ENCODE measurements at places on chromosomes 16 and 17.

- DNase-seq, result no peak
These were observed 12.7 kb downstream of the FCSK start for GRCh38 chr16:70467113-70467512.

- DNase-seq, result no peak
These were observed 271.6 kb downstream of the ABCC12 start for GRCh38 chr16:47884116-47884725.

- DNase-seq, result no peak
These were observed 292.0 kb upstream of the TOM1L1 start for GRCh38 chr17:54608634-54609155.

- no peak for DNase-seq
These were observed 87.9 kb downstream of the TMEM114 start for GRCh38 chr16:8502446-8502845.

GRCh38 chr16:79714440-79714839 lies 113.9 kb upstream of the MAF start:
- no peak for DNase-seq

DNA sequence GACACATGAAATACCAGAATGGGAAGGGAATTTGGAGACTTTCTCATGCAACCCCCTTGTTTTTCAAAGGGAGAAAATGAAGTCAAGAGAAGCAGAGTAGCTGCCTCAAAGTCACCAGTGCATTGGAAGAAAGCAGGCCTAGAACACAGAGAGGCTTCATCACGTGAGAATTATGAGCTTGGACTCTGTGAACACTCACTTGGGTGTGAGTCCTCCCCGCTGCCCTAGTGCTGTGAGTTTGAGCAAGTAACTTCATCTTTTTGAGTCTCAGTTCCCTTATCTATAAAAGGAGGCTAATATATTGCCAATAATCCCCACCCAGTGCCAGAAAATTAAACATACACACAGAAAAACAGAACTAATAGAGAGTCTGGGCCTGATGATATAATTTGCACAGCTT lies 315.8 kb downstream of the XYLT1 start:
- no peak for DNase-seq

- DNase-seq, result no peak
These were observed 20.6 kb downstream of the ZNF423 start for GRCh38 chr16:49835161-49835777.

DNA sequence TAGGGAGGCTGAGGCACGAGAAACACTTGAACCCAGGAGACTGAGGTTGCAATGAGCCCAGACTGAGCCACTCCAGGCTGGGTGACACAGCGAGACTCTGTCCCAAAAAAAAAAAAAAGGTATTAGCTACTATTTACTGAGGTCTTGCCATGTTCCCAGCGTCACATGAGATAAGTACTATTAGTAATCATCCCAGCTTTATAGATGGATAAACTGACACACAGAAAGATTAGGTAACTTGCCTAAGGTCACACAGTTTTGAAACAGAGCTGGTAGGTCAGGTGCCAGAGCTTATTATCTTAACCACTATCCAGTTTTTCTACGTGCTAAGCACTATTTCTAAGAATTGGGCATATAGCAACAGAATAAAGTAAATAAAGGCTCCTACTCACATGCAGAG lies 51.6 kb downstream of the TEX14 start:
- DNase-seq, result no peak

- no peak for DNase-seq
These were observed 92.8 kb downstream of the HS3ST3A1 start for GRCh38 chr17:13508896-13509295.

DNA sequence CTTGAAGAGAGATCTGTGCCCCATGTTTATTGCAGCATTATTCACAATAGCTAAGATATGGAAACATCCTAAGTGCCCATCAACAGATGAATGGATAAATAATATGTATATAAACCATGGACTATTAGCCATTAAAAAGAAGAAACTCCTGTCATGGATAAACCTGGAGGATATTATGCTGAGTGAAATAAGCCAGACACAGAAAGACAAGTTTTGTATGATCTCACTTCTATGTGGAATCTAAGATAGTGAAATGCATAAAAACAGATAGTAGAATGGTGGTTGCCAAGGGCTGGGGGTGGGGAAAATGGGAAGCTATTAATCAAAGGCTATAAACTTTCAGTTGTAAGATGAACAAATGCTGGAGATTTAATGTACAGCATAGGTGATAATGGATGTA lies 19.9 kb upstream of the HEATR6 start:
- no peak for DNase-seq

DNA sequence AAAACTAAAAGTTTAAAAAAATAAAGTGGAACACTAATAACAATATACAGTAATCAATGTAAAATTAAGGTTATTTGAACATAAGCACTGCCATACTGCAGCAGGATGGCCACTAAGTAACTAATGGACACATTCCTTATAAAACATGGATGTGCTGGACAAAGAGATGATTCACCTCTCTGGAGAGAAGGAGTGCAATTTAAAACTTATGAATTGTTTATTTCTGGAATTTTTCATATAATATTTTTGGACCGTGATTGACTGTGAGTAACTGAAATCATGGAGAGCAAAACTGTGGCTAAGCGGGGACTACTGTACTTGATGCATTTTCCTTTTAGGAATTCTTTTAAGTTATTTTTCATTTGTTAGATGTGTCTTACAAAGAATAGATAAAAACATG lies 21.8 kb downstream of the CBFB start:
- DNase-seq, result no peak

DNA sequence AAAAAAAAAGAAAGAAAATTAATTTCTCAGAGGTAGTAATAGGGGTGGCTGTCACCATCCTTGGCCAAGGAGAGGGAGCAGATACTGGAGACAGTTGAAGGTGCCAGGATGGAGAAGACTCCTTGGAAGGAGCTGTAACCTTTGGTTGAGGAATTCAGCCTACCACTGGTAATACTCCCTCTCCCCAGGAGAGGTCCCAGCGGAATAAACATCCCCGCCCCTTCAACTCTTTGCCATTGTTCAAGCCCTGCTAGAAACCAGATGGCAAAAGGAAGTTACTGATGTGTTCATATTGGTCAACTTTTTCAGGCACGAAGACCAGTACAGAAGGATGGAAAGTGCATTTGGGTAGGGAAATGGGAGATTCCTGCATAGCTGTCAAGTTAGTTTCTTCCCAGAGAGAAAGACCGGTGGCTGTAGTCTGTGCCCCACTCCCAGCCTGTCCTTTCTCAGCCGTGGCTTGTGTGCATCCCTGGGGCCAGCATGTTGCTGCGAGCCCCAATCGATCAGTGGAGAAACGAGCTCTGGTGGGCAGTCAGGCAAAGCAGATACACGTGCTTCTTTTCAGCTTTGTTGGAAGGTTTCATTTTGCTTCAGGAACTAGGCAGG lies 612.1 kb downstream of the MAF start:
- no peak for DNase-seq

- DNase-seq, result no peak
These were observed at the start of gene SECTM1 for GRCh38 chr17:82333279-82334171. Gene SECTM1 (minus strand): TSS chr17:82333766. CDS start chr17:82327240, 6,526 bp downstream.

GRCh38 chr16:84406006-84406963 lies 37.9 kb downstream of the ATP2C2 start:
- no peak for DNase-seq

DNA sequence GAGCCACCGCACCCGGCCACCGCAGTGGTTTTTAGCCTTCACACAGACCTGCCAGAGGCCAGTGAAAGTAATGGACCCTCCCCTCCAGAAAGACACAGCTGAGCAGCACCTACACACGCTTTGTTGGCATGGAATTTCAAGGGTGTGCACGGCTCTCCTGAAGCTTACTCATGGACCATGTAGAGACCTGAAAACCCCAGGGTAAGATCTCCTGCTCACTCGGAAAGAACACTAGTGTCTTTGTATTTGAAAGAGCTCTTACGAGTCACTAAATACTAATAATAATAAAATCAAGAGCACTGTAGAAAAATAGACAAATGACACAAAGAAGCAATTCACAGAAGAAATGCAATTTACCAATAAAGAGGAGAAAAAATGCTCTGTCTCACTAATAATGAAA lies 20.0 kb downstream of the SLC43A2 start:
- DNase-seq, result no peak

GRCh38 chr17:64064331-64064730 lies 43.9 kb upstream of the ICAM2 start:
- no peak for DNase-seq

DNA sequence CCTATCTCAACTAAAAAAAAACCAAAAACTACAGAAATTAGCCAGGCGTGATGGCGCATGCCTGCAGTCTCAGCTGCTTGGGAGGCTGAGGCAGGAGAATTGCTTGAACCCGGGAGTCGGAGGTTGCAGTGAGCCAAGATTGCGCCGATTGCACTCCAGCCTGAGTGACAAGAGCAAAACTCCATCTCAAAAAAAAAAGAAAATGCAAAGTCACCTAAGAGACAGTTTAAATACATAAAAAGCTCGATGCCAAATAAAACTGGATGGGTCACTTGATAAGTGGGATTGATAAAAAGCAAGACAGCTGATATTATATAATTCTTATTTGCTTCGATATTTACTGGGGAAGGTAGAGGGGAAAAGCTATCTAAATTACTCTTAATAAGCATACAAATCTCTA lies 15.8 kb upstream of the KANSL1 start:
- no peak for DNase-seq

DNA sequence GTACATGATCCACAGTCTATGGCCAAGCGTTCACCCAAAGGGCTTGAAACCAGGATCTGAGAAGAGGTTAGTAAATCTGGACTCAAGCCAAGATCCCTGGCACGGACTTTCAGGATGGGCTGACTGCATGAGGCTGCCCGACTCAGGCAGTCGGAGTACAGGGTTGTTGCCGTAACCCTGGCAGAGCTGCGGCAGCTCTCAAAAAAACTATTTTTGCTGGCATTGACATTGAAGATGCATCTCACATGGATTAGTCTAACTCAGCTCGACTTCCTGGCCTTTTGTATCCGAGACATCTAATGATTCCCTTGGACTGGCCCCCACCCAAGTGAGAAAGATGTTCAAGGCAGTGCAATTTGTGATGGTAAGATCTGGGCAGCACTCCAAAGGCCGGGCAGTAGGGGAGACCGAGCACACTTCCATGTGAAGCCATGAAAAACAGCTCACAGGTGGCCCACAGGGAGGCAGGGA lies 6.2 kb downstream of the SLC47A1 start:
- no peak for DNase-seq

DNA sequence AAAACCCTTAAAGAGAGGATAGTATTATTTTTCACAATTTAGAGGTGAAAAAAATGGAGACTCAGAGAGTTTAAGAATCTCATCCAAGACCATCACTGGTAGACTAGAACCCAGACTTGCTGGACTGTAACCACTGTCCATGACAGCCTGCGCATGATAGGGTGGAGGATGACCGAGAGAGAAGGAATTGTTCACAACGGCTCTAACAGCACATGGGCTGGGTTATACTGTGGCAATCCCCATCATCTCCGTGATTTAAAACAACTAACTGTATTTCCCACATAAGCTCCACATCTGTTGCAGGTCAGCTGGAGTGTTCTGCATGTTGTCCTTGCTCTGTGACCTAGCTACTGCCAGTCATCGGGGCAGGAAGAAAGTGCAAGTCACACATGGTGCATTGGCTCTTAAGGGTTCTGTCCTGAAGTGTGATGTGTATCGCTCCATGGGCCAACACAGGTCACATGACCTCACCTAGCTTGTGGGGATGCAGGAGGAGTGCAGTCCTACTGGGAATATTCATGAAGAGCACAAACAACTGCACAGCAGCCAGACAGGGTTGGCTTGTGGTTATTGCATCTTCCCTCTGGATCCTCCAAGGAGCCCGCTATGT lies 131.2 kb upstream of the MPHOSPH6 start:
- no peak for DNase-seq

DNA sequence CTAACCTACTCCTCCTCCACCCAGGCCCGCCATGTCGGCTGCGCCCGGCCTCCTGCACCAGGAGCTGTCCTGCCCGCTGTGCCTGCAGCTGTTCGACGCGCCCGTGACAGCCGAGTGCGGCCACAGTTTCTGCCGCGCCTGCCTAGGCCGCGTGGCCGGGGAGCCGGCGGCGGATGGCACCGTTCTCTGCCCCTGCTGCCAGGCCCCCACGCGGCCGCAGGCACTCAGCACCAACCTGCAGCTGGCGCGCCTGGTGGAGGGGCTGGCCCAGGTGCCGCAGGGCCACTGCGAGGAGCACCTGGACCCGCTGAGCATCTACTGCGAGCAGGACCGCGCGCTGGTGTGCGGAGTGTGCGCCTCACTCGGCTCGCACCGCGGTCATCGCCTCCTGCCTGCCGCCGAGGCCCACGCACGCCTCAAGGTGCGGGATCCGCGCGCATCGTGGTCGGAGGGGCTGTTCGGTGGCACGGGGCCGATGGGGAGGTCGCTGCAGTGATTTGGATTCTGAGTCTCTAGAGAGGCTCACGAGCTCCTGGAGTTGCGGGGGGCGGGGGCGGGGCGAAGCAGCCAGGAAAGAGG lies 878 bp downstream of the TRIM72 start:
- no peak for DNase-seq

GRCh38 chr16:53502331-53503269 lies at the start of gene AKTIP:
Gene AKTIP (minus strand): TSS chr16:53503209. CDS start chr16:53500259, 2,950 bp downstream.
- DNase-seq, result no peak

DNA sequence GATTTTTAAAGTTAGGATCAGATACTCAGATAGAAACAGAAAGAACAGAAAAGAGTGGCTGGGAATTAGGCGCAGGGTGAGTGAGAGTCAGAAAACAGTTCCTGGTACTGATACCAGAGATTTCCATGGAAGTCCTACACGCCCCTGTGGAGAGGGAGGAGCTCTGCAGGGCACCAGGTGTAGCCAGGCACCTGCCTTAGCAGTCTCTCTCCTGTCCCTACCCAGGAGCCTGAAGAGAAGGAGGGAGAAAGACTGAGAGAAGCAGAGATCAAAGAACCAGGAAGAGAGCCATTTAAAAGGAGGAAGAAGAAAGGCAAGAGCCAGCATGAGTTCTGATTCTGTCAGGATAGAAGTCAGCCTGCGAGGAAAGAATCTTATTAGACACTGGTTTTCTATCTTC lies 65.0 kb downstream of the CBLN1 start:
- no peak for DNase-seq

GRCh38 chr17:40486522-40487370 lies 14.7 kb downstream of the TNS4 start:
- DNase-seq, result no peak

GRCh38 chr17:80068301-80069222 lies 32.1 kb downstream of the CCDC40 start:
- DNase-seq, result no peak

- DNase-seq, result no peak
These were observed 5.0 kb upstream of the ALDH3A1 start for GRCh38 chr17:19753051-19753509.

GRCh38 chr17:63798572-63799106 lies 24.7 kb downstream of the DDX42 start:
- DNase-seq, result no peak

- no peak for DNase-seq
These were observed 87.3 kb downstream of the YPEL2 start for GRCh38 chr17:59418732-59419166.

All from esophagus squamous epithelium (tissue), 5 donors.